NCI-H1105 treated with DMSO at 0.1 percent for 48 hours (cell line): ENCODE measurements at places on chromosomes 5 and 9.

DNA sequence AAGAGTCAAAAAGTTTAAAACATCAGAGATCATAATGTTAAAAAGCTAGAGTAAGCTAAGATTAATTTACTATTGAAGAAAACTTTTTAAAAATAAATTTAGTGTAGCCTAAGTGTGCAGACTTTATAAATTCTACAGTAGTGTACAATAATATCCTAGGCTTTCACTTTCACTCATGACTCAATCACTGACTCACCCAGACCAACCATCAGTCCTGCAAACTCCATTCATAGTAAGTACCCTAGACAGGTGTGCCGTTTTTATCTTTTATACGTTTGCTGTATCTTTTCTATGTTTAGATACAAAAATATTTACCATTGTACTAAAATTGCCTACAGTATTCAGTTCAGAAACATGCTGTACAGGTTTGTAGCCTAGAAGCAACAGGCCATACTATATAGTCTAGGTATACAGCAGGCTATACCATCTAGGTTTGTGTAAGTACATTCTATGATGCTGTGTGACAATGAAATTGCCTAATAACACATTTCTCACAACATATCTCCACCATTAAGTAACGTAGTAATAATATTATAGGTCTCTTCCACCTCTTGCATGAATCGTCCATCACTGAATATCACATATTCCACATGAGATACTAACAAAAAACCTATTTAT, 59.2 kb downstream of the MEGF9 start:
- no peak for DNase-seq

- DNase-seq: no peak
Observed at GRCh38 chr9:36151316-36152210, 15.0 kb downstream of the GLIPR2 start.

GRCh38 chr9:92740009-92740408, 24.6 kb downstream of the BICD2 start:
- DNase-seq: no peak

GRCh38 chr5:141351591-141351990, 1.7 kb downstream of the PCDHGB1 start:
- no peak for DNase-seq

DNA sequence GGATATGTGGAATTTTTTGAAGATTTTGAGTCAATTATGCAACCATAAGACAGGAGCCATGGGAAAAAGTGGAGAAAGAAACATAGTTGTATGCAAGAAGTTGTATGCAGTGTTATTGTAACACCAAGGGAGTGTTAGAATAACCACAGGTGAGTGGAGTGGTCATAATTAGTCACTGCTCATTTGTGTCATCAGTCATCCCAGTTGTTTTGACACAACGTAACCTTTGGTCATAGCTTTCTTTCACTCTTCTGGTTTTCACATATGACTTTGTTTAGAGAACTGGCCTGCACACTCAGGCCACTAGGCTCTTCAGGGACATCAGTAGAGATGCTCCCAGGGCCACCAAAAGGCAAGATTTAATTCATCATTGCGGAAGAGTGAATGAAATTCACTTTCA, 158.7 kb upstream of the HMHB1 start:
- DNase-seq: no peak

- DNase-seq: no peak
Observed at GRCh38 chr5:38858839-38859238, 13.0 kb downstream of the OSMR start.

- DNase-seq: no peak
Observed at GRCh38 chr5:107505763-107506534, 164.8 kb downstream of the EFNA5 start.

GRCh38 chr5:102290004-102290403, 6.1 kb downstream of the SLCO4C1 start:
- no peak for DNase-seq

DNA sequence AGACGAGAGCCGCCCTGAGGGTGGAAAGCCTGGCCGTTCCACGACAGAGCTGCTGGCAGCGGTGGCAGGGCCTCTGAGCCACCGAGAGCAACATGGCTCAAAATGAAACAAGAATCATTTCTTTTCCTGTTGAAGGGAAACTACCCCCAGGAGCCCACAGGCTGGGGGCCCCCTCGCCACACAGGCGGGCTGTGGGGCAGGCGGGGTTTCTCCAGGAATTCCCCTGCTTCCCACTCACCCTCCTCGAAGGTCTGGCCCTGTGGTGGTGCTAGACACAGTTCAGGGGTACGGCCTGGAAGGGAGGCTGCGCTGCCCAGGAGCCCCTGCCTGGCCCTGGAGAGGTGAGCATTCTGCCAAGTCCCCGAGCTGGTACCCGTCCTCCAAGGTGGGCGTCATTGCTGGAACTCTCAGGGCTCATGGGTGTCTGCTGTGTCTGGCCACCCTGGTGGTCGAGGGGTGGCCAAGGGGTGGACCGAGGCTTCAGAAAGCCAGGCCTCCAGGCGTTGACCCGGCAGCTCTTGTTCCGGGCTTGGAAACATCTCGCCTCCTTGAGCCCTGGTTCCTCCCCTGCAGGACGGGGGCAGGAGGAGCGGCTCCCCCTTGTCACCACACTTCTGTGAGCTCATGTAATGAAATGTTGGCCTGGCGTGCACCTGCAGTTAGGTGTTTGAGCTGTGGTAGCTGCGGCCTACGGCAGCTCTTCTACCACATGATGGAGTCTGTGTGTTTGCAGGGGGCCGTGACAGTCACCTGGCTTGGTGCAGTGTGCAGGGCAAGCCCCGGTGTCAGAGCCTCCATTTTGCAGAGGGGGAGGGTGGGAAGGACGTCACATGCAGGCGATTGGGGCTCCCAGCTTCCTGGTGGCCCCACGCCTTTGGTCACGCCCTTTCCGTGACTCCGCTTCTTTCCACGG, 65.3 kb downstream of the RXRA start:
- no peak for DNase-seq

DNA sequence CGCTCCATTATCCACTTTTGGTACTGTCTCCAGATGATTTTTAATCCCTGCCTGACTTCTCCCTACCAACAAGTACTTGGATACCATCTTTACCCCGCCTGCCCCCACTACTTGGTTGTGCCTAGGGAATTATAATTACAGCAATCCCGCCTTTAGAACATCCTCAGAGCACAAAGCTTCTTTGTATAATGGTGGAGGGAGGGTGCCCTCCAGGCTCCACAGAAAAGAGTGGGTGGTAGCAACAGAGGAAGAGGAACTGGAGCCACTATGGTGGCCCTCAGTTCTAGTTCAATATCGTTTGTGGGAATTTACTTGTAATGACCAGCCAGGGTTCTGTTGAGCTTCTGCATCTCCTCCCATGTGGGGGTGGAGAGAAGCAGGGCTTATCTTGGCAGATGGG, 79.0 kb upstream of the RNF38 start:
- no peak for DNase-seq

DNA sequence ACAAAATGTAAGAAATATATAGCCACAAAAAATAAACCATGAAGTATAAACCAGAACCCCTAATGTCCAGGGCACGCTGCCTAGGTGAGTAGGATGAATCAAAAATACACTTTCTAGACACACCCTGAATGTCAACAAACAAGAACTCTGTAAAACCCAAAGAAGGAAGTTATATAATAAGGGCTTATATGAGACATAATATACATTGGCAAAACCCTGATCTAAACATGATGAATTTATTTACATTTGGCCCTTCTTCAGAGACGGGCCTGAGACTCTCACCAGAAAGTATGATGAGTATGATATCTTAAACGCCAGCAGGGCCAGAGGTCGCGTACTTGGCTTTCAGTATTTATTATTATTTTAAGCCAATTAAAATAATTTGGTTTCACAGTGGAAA, 125.1 kb upstream of the FST start:
- DNase-seq: no peak

DNA sequence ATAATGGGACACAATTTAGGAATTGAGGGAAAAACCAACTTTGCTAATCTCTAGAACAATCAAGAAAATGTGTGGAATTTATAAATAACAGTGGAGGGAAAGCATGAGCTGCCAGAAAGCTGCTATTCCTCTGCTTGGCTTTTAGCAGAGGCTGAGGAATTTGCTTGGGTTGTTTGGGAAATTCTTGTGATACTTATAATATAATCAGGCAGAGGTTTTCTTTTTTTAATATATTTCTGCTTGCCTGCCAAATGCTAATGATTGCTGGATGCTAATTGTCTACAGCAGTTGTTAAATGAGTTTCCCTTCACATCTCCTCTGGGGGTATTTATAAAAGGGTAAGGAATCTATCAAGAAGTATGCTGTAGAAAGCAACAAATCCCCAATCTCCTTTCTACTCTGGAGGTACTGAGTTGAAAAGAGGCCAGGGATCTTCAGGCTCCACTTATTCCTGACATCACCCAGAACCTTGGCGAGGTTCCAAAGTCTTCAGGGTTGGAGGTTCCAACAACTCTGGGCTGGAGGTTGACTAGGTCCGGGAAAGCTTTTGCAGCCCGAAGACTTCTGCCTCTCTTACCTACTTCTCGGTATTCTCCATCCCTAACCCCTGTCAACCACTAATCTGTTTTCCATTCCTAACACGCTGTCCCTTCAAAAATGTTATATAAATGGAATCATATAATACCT, 60.4 kb upstream of the TMED7 start:
- DNase-seq: peak; percentile 11

DNA sequence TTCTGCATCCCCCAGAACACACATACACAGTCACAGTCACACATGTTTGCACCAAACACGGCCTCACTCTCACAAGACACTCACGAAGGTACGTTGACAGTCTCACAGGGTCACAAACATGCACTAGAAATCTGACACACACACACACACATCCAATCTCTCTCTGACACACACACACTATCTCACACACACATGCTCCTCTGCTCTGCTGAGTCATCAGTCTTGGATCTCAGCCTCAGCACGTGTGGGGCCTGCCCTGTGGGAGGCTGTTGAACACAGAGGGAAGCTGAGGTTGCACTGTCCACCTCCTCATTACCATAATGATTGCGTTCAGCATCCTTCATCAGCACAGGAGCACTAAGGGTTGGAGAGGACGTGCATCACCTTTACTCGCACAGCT, 188.8 kb downstream of the MTRR start:
- no peak for DNase-seq

DNA sequence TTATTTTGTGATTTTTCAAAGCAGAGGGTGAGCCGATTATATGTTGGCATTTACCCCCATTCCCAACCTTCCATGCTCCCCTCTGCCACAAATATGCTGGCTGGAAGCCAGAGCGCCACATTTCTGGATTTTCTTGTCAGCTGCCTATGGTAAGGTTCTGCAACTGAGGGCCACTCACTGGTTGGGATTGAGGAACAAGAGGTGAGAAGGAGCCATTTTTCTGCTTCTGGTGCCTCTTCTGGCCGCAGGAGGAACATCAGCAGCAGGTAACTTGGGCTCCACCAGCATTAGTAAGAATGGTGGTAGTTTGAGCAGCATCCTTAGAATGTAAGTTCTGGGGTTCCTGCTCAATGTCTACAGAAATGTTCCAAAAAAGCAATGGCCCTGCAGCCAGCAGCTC, 159.5 kb upstream of the MAST4 start:
- DNase-seq: no peak

- no peak for DNase-seq
Observed at GRCh38 chr9:101073122-101073521, 44.6 kb downstream of the PLPPR1 start.

DNA sequence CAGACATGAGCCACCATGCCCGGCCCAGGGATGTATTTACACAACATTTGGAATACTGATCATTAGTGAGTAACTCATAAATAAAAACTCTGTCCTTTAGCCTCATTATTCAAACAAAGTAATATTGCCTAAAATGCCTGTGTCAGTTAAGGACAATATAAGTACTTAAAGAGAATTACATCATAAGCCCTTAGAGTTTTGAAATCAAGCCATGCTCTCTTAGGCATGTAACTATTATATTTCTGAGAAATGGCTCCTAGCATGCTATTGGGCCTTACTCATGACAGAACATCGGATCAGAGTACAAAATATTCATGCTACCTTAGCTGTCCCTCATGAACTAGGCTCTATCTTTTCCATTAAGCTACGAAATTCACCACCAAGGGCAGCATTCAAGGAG, 309.3 kb downstream of the CHSY3 start:
- no peak for DNase-seq
